ENCODE measurements at places on chromosomes 12 and 14. TPM values are rescaled to one million over a fixed set of nuclear protein-coding genes. Genes with fewer than 3 reads are reported as not detected.

Gene MARK3
- 42.6 TPM for total RNA-seq

Gene DBX2
- total RNA-seq, result not detected

Gene CLEC1A
- total RNA-seq, result 28.0 TPM

Gene TAS2R9
- total RNA-seq, result 0.13 TPM

Gene C12orf50
- total RNA-seq, result not detected

Gene BICDL1
- total RNA-seq, result not detected

Gene RBM23
- 86.7 TPM for total RNA-seq

Gene HVCN1
- total RNA-seq, result 1.3 TPM

Gene CREBL2
- total RNA-seq, result 24.4 TPM

Gene FOXN4
- total RNA-seq, result not detected

Gene KRT8
- total RNA-seq, result 3.7 TPM

Gene SPIC
- total RNA-seq, result not detected

Gene OVCH1
- not detected for total RNA-seq

Gene MAP1LC3B2
- total RNA-seq, result 0.32 TPM

Gene GPR137C
- 0.65 TPM for total RNA-seq

Gene CLEC2A
- total RNA-seq, result not detected

Gene GRIN2B
- under 0.01 TPM for total RNA-seq

Gene FKBP3
- 27.0 TPM for total RNA-seq

Gene MYH7
- total RNA-seq, result not detected

Gene KLRC1
- total RNA-seq, result not detected

Gene MYBPC1
- total RNA-seq, result not detected

Gene NOVA1
- total RNA-seq, result 0.32 TPM

Gene RASSF8
- 40.6 TPM for total RNA-seq

Gene MIP
- total RNA-seq, result 0.38 TPM

Gene NID2
- total RNA-seq, result 23.5 TPM

Gene DTD2
- 12.1 TPM for total RNA-seq

Gene SYNE3
- total RNA-seq, result 11.5 TPM

Gene NR1H4
- total RNA-seq, result not detected

Gene OR6C4
- total RNA-seq, result not detected

Gene HOXC9
- total RNA-seq, result 0.16 TPM

Gene LRRK2
- 1.2 TPM for total RNA-seq

Gene RACGAP1
- 51.6 TPM for total RNA-seq

Gene AMIGO2
- 3.2 TPM for total RNA-seq

Gene DHRS2
- total RNA-seq, result 0.13 TPM

Gene NDUFA12
- 112 TPM for total RNA-seq

Gene TDG
- 19.8 TPM for total RNA-seq

Gene SYT1
- 3.6 TPM for total RNA-seq

Gene DIO2
- 0.19 TPM for total RNA-seq

Gene ANKS1B
- total RNA-seq, result 0.19 TPM

Gene NOS1
- not detected for total RNA-seq

Gene CATSPERB
- not detected for total RNA-seq

Gene STX2
- 30.3 TPM for total RNA-seq

Gene SLC25A47
- not detected for total RNA-seq

Gene MMP19
- total RNA-seq, result 1.4 TPM

Gene SIX1
- total RNA-seq, result 0.06 TPM

Gene TAS2R19
- total RNA-seq, result 2.1 TPM

Gene PCNX4
- total RNA-seq, result 140 TPM

Gene RDH12
- total RNA-seq, result not detected

Gene CCND2
- total RNA-seq, result 330 TPM

Gene GALNT6
- total RNA-seq, result 49.5 TPM

Gene RPGRIP1
- total RNA-seq, result 0.19 TPM

All from bladder microvascular endothelial cell (primary cell).